Activated T-helper 2 cell treated with anti-CD3 and anti-CD28 coated beads, Interferon-gamma antibody, Interleukin-2, Interleukin-4, amounts not matched to agents 10 μg/mL and 5 μg/mL and 100 μg/mL, durations not matched to agents 14 hours and 24 hours and 36 hours (primary cell): ENCODE measurements at places on chromosomes 16 and 17.

GRCh38 chr16:13021996-13022395, 120.6 kb downstream of the SHISA9 start:
- no peaks in the 10 kb centered on the region for H3K27me3 ChIP-seq
- no peaks in the 10 kb centered on the region for H3K36me3 ChIP-seq

GRCh38 chr17:299546-299945, 53.1 kb downstream of the RPH3AL start:
- no peak for DNase-seq
- no peak overlapping the region for H3K4me3 ChIP-seq
- H3K4me1 ChIP-seq: no peaks in the 10 kb centered on the region

DNA sequence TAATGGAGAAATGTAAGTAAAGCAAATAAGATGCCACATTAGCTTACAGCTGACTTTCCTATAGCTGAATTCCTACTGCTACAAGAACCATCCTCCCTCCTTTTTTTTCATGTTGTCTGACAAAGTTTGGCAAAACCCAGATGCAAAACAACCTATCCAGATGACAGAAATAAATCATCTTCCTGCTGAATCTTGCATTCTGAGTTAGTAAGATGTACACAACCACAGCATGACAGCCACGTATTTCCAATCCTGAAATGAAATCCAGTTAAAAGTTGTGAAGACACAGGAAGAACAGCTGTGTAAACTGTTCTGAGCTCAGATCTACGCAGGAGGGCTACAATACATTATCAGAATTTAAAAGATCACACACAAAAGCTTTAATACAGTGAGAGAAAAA, 5.1 kb upstream of the DHX33 start:
- H3K4me1 ChIP-seq: peaks cover 9% of the 10 kb centered on the region
- no peak overlapping the region for H3K4me3 ChIP-seq
- H3K36me3 ChIP-seq: peaks cover 56% of the 10 kb centered on the region
- H3K27me3 ChIP-seq: no peaks in the 10 kb centered on the region

GRCh38 chr16:16120044-16120381, 103.3 kb downstream of the ABCC6 start:
- no peaks in the 10 kb centered on the region for H3K4me1 ChIP-seq
- DNase-seq: no peak
- no peaks in the 10 kb centered on the region for H3K27me3 ChIP-seq

DNA sequence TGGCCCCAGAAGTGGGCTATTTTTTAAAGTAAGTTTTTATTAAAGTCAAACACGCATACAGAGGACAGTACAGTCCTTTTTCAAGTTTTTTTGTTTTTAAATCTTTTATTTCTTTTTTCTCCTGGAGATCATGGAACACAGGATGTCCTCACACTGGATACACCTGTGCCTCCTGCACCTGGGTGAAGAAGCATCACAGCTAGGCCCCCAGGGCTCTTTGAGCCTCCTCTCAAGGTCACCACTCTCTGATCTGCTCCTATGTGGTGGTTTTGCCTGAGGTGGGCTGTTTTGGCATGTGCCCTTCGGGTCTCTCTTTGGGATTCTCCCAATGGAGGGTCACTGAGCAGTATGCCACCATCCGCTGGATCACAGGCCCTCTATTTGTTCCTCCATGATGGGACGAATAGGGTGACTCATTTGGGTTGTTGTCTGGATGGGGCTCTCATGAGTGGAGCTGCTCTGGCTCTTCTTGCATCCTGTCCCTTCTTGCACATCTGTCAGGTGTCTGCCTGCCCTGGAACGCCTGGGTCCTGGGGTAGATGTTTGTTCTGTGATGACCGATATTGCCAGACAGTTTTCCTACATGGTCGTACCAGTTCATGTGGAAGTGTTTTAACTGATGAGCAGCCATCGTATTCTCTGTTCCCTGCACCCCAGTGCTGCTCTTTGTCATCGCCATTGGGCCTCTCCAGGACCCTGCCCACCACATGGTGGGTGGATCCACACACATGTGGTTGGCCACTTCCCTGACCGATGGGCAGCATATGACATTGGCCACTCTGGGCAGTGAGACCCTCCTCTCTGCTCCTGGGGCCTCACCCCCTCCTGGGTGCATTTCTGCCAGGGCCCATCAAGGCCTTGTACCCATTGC, 55.2 kb upstream of the MED9 start:
- H3K27me3 ChIP-seq: no peaks in the 10 kb centered on the region
- no peak for DNase-seq
- peaks cover 6% of the 10 kb centered on the region for H3K4me1 ChIP-seq
- no peak overlapping the region for H3K4me3 ChIP-seq
- no peaks in the 10 kb centered on the region for H3K36me3 ChIP-seq
